ENCODE measurements at places on chromosomes 5 and 9.

- no peak for DNase-seq
Measured at GRCh38 chr5:169149317-169149716, 151.6 kb downstream of the SLIT3 start.

- no peak for DNase-seq
Measured at GRCh38 chr5:151724360-151724759, 34.1 kb downstream of the ATOX1 start.

- DNase-seq = no peak
Measured at GRCh38 chr9:136943291-136944211, 987 bp downstream of the FBXW5 start.

DNA sequence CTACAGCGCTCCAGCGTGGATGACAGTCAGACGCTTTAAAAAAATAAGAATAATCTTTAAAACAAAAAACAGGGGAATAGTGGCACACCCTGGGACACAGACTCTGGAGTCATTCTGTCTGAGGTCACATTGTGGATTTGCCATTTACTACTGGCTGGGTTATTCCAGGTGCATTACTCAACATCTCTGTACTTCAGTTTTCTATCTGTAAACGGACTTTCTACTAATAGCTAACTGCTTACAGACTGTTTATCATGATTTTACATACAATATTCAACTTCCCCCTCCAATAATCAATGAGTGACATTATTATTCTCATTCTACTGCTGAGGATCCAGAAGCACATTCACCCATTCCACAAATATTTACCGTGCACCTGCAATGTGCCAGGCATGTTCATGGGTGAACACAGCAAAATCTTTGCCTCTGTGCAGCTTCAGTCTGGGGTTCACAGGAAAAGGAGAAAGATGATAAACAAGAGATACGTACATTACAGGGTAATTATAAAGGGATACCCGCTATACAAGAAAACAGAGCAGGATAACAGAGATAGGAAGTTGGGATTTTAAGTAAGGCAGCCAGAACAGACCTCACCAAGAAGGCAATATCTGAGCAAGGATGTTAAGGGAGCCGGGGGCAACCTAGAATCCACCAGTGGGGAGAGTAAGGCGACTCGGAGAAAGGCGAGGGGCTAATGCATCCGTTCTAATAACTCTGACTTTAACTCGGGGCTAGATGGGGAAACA, 984 bp upstream of the RAD23B start:
- DNase-seq = no peak

GRCh38 chr5:1295650-1296037, 776 bp upstream of the TERT start:
- no peak for DNase-seq
